Liver (tissue), 10 donors: ENCODE measurements at places on chromosomes 12 and 14. TPM values are rescaled to one million over a fixed set of nuclear protein-coding genes. Genes with fewer than 3 reads are reported as not detected.

MANSC4 gene
- not detected for polyA plus RNA-seq

PRKCH gene
- 3.9 TPM for polyA plus RNA-seq

TMTC1 gene
- 0.76 TPM for polyA plus RNA-seq

UBC gene
- 385 TPM for polyA plus RNA-seq

TAS2R42 gene
- polyA plus RNA-seq = not detected

CCDC177 gene
- polyA plus RNA-seq = 0.08 TPM

NRXN3 gene
- polyA plus RNA-seq = 0.07 TPM

KRT2 gene
- polyA plus RNA-seq = not detected

BTBD6 gene
- polyA plus RNA-seq = 18.1 TPM

OR6C2 gene
- not detected for polyA plus RNA-seq

SLC7A7 gene
- 2.8 TPM for polyA plus RNA-seq

POU6F1 gene
- polyA plus RNA-seq = 2.8 TPM
